CD4-positive, alpha-beta T cell treated with Interleukin-6 for 4 hours (primary cell): ENCODE measurements at places on chromosomes 7 and 10.
A peak's percentile ranks its signal among the peaks of the same experiment; 100 is the strongest.

- no peak for DNase-seq
These were observed 10.9 kb upstream of the CHRM2 start for GRCh38 chr7:136857573-136857972.

DNA sequence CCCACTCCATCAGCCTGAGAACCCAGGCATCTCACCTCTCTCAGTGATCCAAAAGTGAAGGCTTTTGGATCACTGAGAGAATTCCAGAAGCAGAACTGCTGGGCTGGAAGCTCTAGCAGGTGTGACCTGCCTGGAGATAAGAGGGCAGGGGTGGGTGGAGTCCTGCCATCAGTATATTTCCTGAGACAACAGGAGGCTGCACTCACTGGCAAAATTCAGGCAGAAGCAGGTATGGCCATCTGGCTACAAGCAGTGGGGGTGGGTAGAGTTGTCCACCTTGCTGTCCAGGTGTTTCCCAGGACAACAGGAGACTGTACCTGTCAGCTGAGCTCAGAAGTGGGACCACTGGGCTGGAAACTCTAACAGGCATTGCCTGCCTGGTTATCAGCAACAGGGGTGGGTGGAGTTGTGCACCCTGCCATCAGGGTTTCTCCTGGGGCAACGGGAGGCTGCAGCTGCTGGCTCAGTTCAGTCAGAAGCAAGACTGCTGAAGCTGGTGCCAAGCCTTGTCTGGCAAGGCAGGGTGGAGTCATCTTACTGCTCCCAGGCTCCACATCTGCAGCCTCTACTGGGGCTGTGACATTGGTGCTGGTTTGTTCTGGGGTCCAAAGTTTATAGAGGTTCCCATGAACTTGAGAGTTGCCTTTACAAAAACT lies 47.2 kb upstream of the SFTPD start:
- DNase-seq: no peak

DNA sequence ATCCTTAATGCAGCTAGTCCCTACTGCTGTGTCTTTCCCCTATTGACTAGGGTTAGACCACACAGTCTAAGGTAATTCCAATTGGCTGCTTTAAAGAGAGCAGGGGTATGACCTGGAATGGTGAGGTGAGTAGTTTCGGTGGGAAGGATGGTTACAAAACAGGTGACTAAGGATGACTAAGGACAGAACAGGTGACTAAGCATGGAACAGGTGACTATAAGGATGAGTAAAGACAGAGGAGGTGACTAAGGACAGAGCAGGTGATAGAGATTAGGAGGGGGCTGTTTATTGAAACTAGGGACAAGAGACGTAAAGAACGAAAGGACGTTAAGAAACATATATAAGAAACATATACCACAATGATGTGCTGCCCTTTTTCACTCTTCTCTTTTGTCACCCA lies 145.1 kb upstream of the TMEM106B start:
- no peak for DNase-seq

DNA sequence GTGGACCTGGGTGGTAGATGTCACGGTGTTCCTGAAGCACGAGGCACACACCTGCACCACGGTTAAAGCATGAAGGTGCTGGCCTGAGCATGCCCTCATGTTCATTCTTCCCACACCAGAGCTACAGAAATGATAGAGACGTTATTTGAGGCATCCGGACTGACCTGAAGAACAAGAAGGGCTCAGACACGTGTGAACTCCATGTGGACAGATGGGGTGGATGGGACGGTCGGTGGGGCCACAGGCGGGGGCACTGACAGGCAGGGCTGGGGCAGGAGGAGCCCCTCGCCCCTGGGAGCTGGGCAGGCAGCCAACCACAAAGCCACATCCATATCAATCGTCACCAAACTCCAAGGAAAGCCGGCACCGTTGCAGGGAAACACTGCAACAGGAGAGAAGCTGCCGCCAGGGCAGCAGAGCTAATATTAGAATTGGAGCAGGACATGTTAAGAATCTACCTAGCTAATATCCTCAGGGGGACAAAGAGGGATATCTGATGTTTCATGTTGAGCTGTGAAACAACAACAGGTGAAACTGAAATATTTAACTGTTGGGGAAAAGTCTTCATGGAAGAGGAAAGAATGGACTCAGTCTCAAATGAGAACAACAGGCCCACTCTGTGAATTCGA lies 37.8 kb upstream of the DIP2C start:
- DNase-seq: no peak

GRCh38 chr10:28349892-28350291 lies 47.0 kb upstream of the MPP7 start:
- no peak for DNase-seq

DNA sequence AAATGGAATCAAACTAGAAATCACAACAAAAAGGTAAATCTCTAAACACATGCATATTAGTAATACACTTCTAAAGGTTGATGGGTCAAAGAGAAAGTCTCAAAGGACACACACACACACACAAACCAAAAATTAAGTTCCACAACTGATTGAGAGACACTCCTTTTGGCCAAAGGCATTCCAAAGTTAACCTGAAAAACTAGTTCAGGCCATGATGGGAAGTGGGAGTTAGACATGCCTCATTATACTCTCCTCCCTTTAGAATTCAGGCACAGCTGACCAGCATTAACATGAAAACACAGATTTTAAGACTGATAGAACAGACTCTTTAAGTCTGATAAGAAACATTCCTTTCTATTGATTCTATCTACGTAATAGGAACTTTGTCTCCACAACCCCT lies 332.4 kb upstream of the IGFBP3 start:
- DNase-seq: no peak

GRCh38 chr10:86871563-86872183 lies 85.7 kb downstream of the MMRN2 start:
- DNase-seq: no peak

DNA sequence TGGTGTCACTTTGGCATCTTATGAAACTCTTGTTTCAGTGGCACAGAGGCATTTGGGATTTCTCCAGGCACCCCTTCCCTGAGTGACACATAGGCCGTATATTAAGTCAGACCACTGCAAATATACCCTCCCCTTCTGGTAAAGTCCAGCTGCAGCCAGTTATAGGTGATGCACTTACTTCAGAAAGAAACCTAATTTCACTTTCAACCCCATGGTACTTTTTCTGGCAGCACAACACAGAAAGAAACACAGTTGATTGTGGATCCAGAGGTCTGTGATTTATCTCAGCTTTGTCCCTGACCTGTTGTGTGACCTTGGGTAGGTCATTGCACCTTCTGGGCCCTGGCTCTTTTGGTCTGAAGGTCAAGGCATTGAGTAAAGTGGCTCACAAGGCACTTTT lies 173.2 kb downstream of the BUB3 start:
- DNase-seq: no peak

- DNase-seq: no peak
These were observed 176.4 kb downstream of the THSD7A start for GRCh38 chr7:11655642-11656041.

DNA sequence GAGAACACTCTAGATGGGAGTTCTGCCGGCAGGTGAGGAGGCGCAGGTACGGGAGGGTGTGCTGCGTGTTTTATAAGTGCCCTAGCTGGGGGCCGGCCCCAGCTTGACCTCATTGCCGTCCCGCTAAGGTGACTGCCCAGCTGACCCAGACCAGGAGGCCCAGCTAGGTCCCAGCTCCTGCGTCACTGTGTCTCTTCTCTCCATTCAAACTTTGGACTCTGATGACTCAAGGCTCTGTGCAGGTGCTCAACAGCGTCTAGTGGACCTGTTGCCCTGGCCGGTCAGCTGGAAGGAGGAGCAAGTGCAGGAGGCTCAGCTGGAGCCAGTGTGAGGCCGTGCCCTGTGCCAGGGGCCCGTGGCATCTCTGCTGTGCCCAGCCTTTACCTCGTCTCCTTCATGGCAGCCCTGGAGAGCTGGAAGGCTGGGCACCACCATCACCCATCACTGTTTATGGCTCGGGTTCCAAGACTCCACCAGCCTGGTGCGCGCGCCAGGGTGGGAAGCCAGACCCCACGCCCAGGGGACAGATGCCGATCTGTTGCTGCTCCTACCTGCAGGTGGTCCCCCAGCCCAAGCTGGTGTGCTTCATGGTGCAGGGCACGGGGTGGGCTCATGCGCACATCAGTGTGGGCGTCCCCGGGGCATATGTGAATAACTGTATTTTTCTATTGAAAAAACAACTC lies 14.6 kb downstream of the LHPP start:
- no peak for DNase-seq

GRCh38 chr10:88530629-88531391 lies 52.3 kb downstream of the RNLS start:
- DNase-seq: no peak

GRCh38 chr10:14665304-14665703 lies 109.4 kb downstream of the FAM107B start:
- no peak for DNase-seq

DNA sequence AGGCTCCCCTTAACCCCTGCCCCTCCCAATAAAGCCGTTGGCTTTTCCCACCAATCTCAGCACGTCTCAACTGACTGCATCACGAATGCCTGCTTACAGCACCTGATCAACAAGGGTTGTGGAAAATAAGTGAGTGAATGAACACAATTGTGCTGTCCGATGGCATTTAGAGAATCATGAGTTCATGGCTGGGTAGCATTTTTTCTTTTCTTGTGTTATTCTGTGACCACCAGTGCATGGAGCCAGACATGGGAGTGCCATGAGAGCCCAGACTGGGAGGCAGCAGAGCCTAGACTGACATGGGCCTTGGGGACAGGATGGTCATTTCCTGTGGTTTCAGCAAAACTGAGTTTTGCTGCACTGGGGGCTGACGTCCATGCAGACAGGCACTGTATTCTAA lies 254.1 kb upstream of the IGFBP3 start:
- DNase-seq: no peak

- no peak for DNase-seq
These were observed 2.4 kb downstream of the ABLIM1 start for GRCh38 chr10:114655671-114656070.

GRCh38 chr10:80642661-80643060 lies 105.0 kb downstream of the SH2D4B start:
- no peak for DNase-seq

DNA sequence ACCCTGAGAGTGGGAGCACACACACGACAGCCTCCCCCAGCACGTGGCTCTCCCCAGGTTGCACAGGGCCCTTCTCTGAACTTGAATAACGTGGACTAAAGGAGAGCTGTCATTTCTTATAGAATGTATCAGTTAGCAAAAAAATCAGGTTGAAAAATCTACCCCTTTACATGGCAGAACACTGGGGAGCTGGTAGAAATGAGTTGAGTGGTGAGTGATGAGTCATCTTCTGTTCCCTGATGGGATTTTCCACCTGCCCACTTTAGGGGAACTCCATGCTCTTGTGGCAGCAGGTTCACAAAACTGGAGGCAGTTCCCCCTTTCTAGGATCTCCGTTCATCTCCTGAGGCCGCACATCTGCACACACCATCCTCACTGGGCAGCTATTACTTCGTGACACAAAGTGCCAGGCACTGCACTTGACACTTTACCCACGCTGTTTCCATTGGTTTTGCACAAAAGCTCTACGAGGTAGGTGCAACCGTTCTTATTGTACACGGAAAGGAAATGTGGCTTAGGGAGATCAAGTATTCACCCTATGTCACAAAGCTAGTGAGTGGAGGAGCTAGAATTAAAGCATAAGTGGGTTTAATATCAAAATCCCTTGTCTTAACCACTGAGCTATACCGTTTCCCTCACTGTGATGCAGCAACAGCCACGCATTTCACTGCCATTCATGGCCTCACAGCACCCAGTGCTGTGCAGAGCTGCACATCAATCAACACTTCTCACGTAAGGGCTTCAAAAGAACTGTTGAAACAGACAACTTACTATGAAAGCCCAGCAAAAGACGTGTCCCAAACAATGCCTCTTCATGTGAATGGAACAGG lies 80.2 kb downstream of the RNF216 start:
- DNase-seq: peak; percentile 45

- no peak for DNase-seq
These were observed 662 bp downstream of the NRCAM start for GRCh38 chr7:108455551-108455997.

DNA sequence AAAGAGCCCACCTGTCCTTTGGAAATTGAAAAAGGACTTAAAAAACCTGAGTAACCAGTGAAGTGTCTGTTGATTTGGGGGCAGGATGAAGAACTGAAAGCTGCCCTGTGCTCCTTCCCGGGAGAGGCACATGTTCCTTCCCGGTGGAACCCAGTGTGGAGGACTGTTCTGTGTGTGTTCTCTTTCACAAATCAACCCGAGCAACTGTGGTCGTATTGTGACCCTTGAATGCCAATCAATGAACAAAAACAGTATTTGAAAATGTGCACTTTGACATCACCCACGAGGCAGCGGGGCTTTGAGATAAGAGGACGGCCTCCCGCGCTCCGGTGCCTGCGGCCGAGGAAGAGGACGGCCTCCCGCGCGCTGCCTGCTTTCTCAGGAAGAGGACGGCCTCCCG lies 139.0 kb downstream of the VIPR2 start:
- DNase-seq: no peak

DNA sequence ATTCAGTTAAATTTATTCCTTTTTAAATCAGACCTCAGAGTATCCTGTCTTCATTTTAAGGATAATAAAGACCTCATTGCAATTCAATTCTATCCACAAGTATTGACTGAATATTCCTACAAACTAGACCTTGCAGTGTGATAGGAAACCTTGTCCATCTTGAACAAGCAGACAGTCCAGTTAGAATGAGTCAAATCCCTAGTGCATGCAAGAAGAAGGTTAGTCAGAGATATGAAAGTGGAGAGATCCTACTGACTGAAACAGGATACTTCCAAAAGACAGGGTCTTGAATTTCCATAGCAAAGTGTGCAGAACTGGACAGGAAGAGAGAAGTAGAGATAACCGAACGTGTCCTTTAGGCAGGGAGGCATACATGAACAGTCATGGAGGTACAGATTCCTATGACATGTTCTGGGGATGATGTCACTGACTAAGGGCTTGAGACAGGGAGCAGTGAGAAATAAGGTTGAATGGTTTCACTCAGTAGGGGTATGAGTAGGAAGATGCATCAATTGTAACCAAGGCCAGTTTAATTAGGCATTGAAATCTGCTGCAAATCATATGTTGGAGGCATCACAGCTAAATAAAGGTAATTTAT lies 45.2 kb downstream of the PPP1R3A start:
- no peak for DNase-seq

DNA sequence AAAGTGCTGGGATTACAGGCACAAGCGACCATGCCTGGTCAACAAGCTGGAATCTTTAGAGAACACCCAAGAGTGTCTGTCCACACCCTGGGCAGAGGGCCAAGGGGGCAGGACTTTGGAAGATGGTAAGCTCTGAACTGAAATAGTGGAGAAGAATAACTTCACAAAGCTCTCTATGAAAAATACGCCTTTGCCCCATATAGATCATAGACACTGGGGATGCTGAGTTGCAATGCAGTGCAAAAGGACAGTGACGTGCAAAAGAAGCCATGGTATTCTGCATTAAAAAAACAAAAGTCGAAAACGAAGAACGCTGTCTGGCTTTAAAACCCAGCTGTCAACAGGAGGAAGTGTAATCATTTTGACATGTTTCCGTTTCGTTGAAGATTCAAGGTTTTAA lies 353.6 kb downstream of the CALN1 start:
- no peak for DNase-seq

GRCh38 chr10:1208366-1209311 lies 152.5 kb downstream of the WDR37 start:
- DNase-seq: no peak

GRCh38 chr10:74234569-74234968 lies 83.5 kb downstream of the ADK start:
- DNase-seq: no peak

GRCh38 chr7:66050990-66051448 lies 24.6 kb upstream of the ASL start:
- no peak for DNase-seq

- DNase-seq: no peak
These were observed 147.7 kb downstream of the WDR11 start for GRCh38 chr10:120998782-120999285.
